ENCODE measurements at places on chromosomes 11 and 22. TPM values are rescaled to one million over a fixed set of nuclear protein-coding genes. Genes with fewer than 3 reads are reported as not detected.

GRCh38 chr11:111541254-111542061 lies 938 bp downstream of the LAYN start:
- H3K27ac ChIP-seq: peak overlapping the region; percentile 50
- peaks cover 20% of the 10 kb centered on the region for H3K36me3 ChIP-seq
- peaks cover 64% of the 10 kb centered on the region for H3K4me1 ChIP-seq
- peaks cover 10% of the 10 kb centered on the region for H3K27me3 ChIP-seq

- no peak overlapping the region for H3K27ac ChIP-seq
- no peaks in the 10 kb centered on the region for H3K36me3 ChIP-seq
- no peak for DNase-seq
- H3K4me1 ChIP-seq: no peaks in the 10 kb centered on the region
Measured at GRCh38 chr22:47356511-47357011, 594.1 kb downstream of the TBC1D22A start.

Gene SNX15
- 21.2 TPM for total RNA-seq

DNA sequence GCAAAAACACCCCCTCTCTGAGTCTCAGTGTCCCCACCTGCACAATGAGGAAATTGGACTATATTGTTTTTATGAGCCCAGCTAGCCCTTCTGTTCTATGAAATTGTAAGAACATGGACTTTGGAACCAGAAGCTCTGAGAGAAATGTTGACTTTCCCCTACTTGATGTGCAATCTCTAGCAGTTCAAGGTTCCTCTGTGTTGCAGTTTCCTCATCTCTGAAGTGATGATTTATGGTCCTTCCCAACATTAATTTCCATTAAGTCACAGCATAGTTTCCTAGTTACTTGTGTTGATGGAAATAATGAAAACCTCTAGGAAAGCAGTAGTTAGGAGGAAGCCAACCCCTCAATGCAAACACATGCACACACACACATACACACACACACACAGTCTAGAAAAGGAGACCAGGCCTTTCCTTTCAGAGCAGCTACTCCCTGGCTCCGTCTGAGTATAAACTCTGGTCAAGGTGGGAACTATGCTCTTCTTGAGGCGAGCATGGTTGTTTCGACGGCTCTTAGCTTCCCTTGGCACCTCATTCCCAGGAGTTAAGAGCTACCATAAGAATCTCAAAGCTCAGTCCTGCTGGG lies 518.4 kb downstream of the SOX6 start:
- no peak for DNase-seq
- H3K4me3 ChIP-seq: no peak overlapping the region
- H3K4me1 ChIP-seq: no peaks in the 10 kb centered on the region
- no peak overlapping the region for H3K27ac ChIP-seq

Gene GDPD4
- not detected for total RNA-seq

Gene OR51I1
- not detected for total RNA-seq

Gene UBQLN3
- not detected for total RNA-seq

Gene GCAT
- 18.3 TPM for total RNA-seq

- H3K27ac ChIP-seq: no peak overlapping the region
- H3K4me3 ChIP-seq: no peak overlapping the region
- H3K27me3 ChIP-seq: no peaks in the 10 kb centered on the region
- H3K36me3 ChIP-seq: no peaks in the 10 kb centered on the region
Measured at GRCh38 chr11:10019906-10020682, 273.9 kb downstream of the SBF2 start.

GRCh38 chr11:96306933-96307775 lies 35.8 kb downstream of the MAML2 start:
- peaks cover 17% of the 10 kb centered on the region for H3K36me3 ChIP-seq
- peak; percentile 27 for DNase-seq
- peaks cover 42% of the 10 kb centered on the region for H3K4me1 ChIP-seq
- H3K27ac ChIP-seq: peak overlapping the region; percentile 69
- peak overlapping the region; percentile 49 for H3K4me3 ChIP-seq

Gene SCYL1
- total RNA-seq: 69.5 TPM

GRCh38 chr11:70113801-70114200 lies 35.7 kb downstream of the ANO1 start:
- no peak for DNase-seq
- no peaks in the 10 kb centered on the region for H3K36me3 ChIP-seq
- H3K27me3 ChIP-seq: no peaks in the 10 kb centered on the region
- no peaks in the 10 kb centered on the region for H3K4me1 ChIP-seq

DNA sequence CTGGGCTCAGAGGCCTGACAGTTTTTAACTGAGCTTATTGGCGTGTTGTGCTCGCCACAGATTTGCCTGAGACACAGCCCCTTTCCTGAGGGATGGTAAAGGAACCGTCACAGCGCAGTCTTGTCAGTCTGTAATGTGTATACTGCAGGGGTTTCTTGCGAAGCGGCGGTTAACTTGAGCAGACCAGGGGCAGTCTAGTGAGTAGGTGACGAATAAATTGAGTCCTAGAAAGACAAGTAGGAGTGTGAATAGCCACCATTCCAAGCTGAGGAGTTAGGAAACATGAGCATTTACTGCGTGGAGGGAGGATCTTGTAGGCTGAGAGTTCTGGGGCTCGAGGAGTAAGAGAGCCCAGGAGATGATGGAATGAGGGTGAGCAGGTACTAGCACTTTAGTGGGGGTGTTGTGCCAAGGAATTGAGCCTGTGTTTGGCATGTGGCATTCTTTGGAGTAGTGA lies 1.4 kb downstream of the MED15 start:
- H3K4me1 ChIP-seq: peaks cover 50% of the 10 kb centered on the region
- no peak for DNase-seq
- H3K4me3 ChIP-seq: peak overlapping the region; percentile 90
- H3K27ac ChIP-seq: peak overlapping the region; percentile 92
- H3K36me3 ChIP-seq: peaks cover 41% of the 10 kb centered on the region

All from activated CD8-positive, alpha-beta T cell treated with anti-CD3 and anti-CD28 coated beads, Interleukin-2, amount 10 ng/mL, durations not matched to agents 7 days and 5 days (primary cell).